Activated T-cell treated with anti-CD3 and anti-CD28 coated beads for 48 hours (primary cell): ENCODE measurements at places on chromosomes 13 and 19.

GRCh38 chr13:42474954-42475353 lies 99.0 kb upstream of the TNFSF11 start:
- DNase-seq = no peak

DNA sequence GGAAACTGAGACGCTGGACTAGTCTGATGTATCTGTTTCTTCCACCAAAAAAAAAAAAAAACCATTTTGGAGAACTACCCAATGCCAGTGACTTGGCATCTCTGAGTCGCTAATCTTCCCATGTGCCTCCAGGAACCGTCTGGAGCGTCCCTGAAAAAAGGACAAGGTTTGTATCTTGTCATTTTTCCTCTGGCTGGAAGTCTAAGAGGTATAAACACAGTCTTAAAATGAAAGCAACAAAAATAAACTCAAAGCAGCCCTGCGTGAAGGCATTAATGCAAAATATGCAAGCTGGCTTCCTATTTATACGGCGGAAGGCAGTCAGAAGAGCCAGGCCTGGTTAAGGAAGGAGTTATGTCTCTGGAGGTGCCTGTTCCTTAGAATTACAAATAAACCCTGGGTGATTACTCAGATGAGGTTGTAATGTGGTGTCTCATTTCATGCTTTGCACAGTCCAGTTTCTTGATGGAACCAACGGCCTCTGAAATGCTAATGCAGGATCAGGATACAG lies 20.3 kb downstream of the ACTN4 start:
- no peak for DNase-seq

DNA sequence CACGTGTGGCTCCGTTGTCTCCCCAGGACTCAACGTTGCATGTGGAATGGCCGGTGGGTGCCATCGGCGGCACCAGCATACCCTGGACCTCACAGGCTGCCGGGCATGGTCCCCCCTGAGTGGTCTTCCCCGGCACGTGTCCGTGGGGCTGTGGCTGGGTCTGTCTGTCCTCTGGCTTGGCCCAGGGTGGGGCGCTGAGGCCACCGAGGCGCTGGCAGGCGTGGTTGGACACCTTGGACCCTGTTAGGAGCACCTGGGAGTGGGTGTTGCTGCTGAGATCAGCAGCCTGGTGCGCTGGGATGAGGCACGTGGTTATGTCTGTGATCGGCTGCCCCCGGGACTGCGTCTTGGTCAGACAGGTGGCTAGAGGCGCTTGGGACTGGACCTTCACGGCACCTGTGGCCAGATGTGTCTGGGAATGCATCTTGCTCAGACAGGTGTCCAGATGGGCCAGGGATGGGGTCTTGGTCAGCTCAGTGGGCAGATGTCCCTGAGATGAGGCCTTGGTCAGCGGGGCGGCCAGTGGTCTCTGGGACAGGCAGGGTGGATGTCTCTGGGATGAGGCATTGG lies 9.2 kb downstream of the IQCN start:
- DNase-seq = no peak

GRCh38 chr13:105291987-105292386 lies 1243.5 kb downstream of the EFNB2 start:
- DNase-seq = no peak

GRCh38 chr13:32428581-32429432 lies 877 bp upstream of the N4BP2L1 start:
- DNase-seq = no peak

GRCh38 chr13:111864566-111864965 lies 202.4 kb upstream of the SOX1 start:
- no peak for DNase-seq

GRCh38 chr19:30647891-30648720 lies 275.9 kb downstream of the ZNF536 start:
- DNase-seq = no peak

DNA sequence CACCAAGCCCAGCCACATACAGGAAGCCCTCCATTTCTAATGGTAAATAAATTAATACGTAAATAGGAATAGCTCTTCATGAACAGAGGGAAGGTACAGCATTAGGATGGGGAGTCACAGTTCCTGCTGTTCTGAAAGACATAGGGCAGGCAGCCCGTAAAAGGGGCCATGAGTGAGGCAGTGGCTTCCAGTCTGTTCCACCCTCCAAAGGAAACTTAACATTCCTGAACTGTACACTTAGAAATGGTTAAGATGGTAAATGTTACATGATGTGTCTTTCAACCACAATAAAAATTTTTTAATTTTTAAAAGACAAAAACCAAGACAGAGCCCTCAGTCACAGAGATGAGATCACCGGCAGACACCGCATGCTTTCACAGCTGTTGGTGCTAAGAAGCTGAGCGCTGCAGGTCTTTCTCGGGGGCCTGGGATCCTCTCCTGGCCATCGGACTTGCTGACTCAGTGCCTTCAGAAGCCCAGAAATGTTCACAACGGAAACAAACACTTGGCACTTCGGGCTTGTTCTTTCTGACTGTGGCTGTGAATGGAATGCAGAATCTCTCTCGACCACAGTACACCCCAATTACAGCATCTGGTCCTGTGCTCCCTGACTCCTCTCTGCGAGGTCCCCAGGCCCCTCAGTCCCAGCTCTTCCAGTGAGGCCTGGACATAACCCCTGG lies 36.4 kb downstream of the EPS15L1 start:
- no peak for DNase-seq

GRCh38 chr13:44498502-44498901 lies 77.6 kb downstream of the TSC22D1 start:
- no peak for DNase-seq

GRCh38 chr19:56261145-56261544 lies 11.4 kb upstream of the EDDM13 start:
- DNase-seq = no peak

GRCh38 chr13:25872481-25873241 lies 179.2 kb downstream of the SHISA2 start:
- DNase-seq = peak; percentile 9

DNA sequence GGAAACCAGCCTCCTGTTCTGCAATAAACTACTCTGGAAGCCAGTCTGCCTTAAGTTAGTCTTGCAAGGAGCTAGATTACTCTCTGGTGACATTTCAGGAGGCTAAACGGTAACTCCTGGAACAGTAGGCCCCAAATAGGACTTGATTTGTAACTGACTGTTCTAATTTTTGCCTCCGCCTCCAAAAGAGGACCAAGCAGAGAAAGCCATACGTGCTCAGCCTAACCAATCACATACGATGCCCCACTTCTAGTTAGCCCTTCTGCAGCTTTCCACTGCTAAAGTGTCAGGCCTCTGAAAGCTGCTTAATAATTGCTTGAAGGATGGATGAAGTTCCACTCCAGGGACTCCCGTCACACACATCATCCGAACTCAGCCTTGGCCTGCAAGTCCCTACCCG lies 744 bp downstream of the ZNF805 start:
- no peak for DNase-seq

GRCh38 chr19:55670280-55671053 lies 4.6 kb upstream of the EPN1 start:
- no peak for DNase-seq

- no peak for DNase-seq
Observed at GRCh38 chr19:16600824-16601223, 27.2 kb downstream of the MED26 start.

GRCh38 chr19:17041976-17042375 lies 15.4 kb upstream of the CPAMD8 start:
- no peak for DNase-seq

DNA sequence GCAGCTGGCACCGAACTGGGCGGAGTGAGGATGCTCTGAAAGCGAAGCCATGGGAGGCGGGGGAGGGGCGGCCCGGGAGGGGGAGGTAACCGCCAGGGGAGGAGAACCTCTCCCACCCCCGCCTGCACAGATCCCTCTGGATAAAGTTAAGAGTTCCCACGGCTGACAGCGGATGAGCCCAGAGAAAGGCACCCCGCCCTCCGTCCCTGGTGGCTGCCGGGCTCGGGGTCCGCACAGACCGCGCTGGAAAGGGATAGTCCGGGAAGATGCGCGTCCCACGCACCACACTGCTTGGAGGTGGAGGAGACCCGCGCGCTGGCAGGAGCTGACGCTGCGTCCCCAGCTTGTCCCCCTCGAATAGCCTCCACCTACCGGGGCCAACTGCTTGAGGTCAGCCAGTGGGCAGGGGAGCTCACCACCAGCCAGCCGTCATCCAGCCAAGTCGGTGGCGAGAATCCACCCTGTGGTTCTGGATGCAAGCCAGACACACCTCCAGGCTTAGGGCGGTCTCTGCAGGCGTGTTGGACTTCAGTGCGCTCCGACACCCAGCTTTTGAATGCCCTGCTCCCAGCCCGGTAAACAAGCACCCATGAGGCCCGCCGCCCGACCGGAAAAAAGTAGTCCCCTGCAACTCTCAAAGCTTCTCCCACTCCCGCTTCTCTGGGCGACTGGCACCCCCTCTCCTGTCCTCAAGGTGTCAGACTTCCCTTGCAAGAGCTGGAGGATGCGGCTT lies at the start of gene TRPC4:
Gene TRPC4 (minus strand): TSS at position 17 of the 733 bp plus-strand sequence. CDS start 86,439 bp downstream, outside the sequence.
- DNase-seq = peak; percentile 3

DNA sequence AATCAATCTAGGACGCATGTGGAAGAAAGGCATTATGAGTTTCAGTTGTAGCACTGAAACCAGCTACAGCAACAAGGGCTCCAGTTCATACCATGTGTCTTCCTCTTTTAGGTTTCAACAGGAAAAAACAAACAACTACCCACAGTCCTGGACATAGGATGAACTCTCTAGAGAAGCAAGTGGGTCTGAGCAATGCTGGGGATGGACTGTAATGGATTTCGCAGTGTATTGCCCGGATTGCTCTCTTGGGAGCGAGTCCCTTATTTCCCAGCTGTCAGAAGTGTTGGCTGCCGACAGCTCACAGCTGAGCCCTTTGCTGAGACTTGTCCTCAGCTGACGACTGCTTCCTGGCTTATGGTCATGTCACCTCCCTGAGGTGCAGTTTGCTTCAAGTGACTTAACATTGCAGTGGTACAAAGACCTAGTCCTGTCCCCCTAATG lies 12.1 kb upstream of the MYCBP2 start:
- no peak for DNase-seq

DNA sequence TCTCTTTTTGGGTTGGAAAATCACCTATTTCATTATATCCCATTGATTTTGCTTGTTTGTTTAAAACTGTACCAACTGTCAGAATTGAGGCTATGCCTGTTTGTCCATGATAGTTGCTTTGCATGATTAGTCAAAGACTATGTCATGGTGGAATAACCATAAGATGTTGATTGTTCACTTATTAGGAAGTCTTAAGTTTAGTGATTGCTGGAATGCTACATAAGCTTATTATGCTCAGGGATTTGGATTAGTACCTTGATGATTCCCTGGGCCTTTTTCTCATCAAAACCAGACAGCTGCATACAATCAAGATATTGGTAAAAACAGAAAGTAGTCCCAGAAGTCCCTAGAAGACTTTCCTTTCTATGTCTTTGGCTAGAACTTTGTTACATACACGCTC lies 954.7 kb downstream of the PCDH9 start:
- no peak for DNase-seq

- no peak for DNase-seq
Observed at GRCh38 chr19:43502419-43502976, 2.0 kb downstream of the PHLDB3 start.

DNA sequence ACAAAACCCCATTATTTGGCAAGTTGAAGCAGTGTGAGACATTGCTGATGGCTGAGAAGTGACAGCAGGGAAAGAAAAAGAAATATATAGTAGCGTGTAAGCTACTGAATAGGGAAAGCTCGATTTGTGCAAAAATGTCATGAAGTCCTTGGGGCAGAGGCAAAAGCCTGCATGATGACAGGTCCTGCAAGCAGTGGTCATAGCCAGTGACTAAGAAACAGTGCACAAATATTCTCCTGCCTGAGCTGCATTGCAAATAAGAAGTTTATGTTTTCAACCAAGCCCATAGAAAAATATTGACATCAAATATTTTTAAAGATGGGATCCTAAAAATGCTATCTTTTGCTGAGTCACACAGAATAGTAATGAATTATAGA lies 270.0 kb downstream of the SLITRK6 start:
- no peak for DNase-seq

DNA sequence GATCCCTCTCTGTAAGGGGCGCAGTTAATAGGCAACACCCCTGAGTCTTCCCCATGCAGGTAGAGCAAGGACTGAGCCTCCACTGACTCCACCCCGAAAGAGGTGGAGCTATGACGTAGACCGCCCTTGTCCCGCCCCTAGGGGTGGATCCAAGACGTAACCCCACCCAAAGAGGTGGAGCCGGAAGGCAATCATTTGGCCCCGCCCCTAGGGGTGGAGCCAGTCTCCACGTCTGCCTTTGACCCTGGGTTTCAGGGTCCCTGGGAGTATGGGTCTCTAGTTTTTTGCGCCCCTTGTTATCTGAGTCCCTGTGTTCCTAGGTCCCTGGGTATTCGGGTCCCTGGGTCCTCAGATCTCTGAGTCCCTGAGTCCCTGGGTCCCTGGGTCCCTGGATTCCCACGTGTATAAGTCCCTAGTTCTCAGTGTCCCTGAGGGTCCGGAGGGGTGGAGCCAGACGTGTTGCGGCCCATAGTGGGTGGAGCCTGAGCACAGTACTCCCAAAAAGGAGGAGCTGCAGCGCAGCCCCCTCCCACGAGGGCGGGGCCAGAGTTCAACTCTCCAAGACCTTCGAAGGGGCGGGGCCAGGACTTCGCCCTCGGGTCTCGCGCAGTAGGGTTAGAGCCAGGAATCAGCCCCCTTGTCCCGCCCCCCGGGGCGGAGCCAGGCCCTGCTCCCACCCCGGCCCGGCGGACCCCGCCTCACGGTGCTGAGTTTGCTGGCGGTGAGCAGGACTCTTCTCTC lies 5.3 kb downstream of the DENND1C start:
- peak; percentile 71 for DNase-seq

DNA sequence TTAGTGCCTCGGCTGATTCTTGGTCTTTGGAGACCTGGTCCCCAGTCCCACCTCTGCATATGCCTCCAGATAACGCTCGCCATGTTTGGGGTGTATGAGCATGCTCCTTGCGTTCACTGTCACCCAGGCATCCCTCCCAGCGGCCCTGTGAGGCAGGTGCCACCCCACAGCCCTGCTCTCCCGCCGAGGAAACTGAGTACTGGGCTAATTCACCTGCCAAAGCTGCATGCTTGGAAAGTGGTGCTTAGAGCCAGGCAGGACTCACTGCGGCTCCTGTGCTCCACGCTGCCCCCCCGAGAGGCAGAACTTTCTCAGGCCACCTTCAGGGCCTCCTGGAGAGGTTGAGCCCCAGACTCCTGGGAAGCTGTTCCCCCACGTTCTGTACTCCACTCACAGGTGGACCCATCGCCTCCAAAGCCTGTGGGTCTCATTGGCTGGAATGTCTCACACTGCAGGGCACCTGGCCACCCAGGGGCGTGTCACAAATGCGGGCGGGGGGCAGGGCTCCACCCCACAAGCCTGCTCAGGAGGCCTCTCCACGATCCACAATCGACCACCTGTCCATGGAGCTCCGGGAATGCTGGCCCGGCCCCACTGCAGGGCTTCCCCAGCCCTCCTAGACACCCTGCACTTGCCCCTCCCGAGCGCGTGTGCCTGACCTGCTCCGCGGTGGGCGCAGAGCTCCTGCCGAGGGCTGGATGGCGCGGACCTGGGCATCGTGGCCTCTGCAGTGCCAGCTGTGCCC lies 64.6 kb downstream of the ATP11A start:
- no peak for DNase-seq

- no peak for DNase-seq
Observed at GRCh38 chr19:5407356-5407755, 47.9 kb upstream of the ZNRF4 start.

- DNase-seq = no peak
Observed at GRCh38 chr13:39815345-39816111, 160.1 kb downstream of the COG6 start.

GRCh38 chr13:30845297-30846214 lies 60.5 kb upstream of the MEDAG start:
- no peak for DNase-seq

- peak; percentile 24 for DNase-seq
Observed at GRCh38 chr19:17424743-17425365, 5.0 kb downstream of the MVB12A start.

GRCh38 chr13:50979187-50979586 lies 69.6 kb downstream of the RNASEH2B start:
- no peak for DNase-seq
